Breast epithelium (tissue), 4 donors: ENCODE measurements at places on chromosomes 6 and 20. TPM values are rescaled to one million over a fixed set of nuclear protein-coding genes. Genes with fewer than 3 reads are reported as not detected.

SNAP91 gene
- total RNA-seq, result not detected

GMPR gene
- 4.3 TPM for total RNA-seq

TNFAIP3 gene
- 21.3 TPM for total RNA-seq

OR2H1 gene
- not detected for total RNA-seq

NTSR1 gene
- total RNA-seq, result not detected

NKX2-2 gene
- not detected for total RNA-seq

GRCh38 chr20:5557123-5557522 is 193.1 kb upstream of the SHLD1 start:
- no peaks in the 10 kb centered on the region for H3K36me3 ChIP-seq
- DNase-seq, result no peak
- H3K4me3 ChIP-seq, result no peak overlapping the region
- H3K27me3 ChIP-seq, result no peaks in the 10 kb centered on the region
- H3K4me1 ChIP-seq, result no peaks in the 10 kb centered on the region

GRCh38 chr6:90730151-90730673 is 143.3 kb upstream of the MAP3K7 start:
- H3K4me3 ChIP-seq, result no peak overlapping the region
- H3K27ac ChIP-seq, result peak overlapping the region; percentile 12
- DNase-seq, result no peak
- H3K27me3 ChIP-seq, result no peaks in the 10 kb centered on the region
- no peaks in the 10 kb centered on the region for H3K36me3 ChIP-seq
- no peaks in the 10 kb centered on the region for H3K4me1 ChIP-seq

DNA sequence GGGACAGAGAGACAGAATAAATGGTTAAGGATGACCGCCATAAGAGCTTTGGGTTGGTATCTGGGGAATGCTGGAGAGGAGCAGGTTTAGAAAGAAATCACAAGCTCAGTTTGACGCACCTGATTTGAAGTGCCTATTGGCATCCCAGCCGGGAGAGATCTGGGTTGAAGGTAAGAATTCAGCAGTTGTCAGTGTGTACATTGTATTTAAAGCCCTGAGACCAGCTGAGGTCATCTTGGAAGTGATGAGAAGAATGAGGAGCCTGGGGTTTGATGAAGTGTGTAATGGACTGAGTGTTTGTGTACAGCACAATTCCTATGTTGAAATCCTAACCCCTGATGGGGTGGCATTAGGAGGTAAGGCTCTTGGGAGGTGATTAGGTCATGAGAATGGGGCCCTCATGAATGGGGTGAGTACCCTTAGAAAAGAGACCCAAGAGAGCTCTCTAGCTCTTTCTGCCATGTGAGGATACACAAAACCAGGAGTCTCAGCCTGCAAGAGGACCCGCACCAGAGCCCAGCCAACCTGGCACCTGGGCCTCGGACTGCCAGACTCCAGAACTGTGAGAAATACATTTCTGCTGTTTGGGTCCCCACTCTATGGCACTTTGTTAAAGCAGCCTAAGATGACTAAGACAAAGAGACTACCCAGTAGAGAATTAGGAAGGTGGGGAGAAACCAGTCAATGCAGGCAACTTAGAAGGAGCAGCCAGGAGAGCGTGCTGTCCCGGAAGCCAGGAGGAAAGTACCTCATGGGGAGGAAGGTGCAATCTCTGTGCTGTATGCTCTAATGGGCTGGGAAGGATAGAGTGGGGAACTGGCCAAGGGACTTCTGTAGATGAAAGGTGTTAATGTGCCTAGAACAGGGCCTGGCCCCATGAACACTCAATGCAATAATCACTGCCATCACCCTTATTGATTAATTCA is 133.7 kb upstream of the SLC24A3 start:
- H3K4me3 ChIP-seq, result no peak overlapping the region
- H3K36me3 ChIP-seq, result no peaks in the 10 kb centered on the region
- H3K27me3 ChIP-seq, result no peaks in the 10 kb centered on the region
- DNase-seq, result no peak

DNA sequence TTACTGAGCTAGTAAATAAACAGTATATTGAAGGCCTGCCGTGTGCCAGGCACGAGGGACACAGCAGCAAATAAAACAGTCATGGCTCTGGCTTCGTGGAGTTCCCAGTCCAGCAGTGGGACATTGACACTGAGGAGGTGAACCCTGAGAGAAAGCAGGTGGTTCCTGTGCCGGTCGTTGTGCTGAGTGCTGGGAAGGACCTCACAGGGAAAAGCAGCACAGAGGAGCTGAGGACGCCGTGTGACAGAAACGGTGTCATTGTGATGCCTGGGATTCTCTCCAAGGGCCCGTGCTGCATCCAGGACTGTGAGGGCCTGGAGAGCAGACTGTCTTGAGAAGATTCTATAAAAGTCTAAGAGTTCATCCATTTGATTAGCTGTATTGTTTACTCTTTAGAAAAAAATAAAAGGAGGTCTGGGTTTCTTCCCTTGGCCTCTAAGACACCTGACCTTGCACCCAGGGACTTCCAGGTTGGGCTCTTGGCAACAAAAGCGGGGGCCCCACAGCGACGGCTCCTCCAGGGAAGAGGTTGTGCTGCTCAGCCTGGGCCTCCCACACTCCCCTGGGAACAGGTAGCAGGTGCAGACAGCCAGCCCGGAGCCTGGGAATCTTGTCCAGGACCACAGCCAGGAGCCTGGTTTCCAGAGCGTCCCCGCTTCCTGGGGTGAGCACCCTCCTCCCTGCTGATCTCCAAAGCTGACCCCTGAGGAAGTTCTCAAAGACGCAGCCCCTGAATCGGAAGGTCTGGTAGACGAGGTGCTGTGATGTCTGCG is 251.2 kb upstream of the PMEPA1 start:
- no peak for DNase-seq
- peaks cover 6% of the 10 kb centered on the region for H3K4me1 ChIP-seq
- no peaks in the 10 kb centered on the region for H3K36me3 ChIP-seq
- H3K27me3 ChIP-seq, result no peaks in the 10 kb centered on the region
- no peak overlapping the region for H3K4me3 ChIP-seq

- no peaks in the 10 kb centered on the region for H3K27me3 ChIP-seq
- H3K36me3 ChIP-seq, result no peaks in the 10 kb centered on the region
- no peak overlapping the region for H3K4me3 ChIP-seq
- no peak for DNase-seq
- no peak overlapping the region for H3K27ac ChIP-seq
Observed at GRCh38 chr6:139124887-139125672, 9.8 kb upstream of the HECA start.

- no peak overlapping the region for H3K27ac ChIP-seq
- no peaks in the 10 kb centered on the region for H3K4me1 ChIP-seq
- H3K27me3 ChIP-seq, result peaks cover 3% of the 10 kb centered on the region
Observed at GRCh38 chr20:61387954-61388348, 135.9 kb downstream of the CDH4 start.

GRCh38 chr6:114172576-114173260 is 170.1 kb downstream of the HS3ST5 start:
- DNase-seq, result no peak
- no peak overlapping the region for H3K4me3 ChIP-seq
- no peaks in the 10 kb centered on the region for H3K27me3 ChIP-seq
- no peaks in the 10 kb centered on the region for H3K36me3 ChIP-seq
- no peaks in the 10 kb centered on the region for H3K4me1 ChIP-seq

GRCh38 chr20:41018153-41018552 is 10.5 kb upstream of the TOP1 start:
- no peaks in the 10 kb centered on the region for H3K4me1 ChIP-seq
- no peak overlapping the region for H3K4me3 ChIP-seq
- H3K36me3 ChIP-seq, result no peaks in the 10 kb centered on the region
- H3K27ac ChIP-seq, result peak overlapping the region; percentile 37
- no peak for DNase-seq

DNA sequence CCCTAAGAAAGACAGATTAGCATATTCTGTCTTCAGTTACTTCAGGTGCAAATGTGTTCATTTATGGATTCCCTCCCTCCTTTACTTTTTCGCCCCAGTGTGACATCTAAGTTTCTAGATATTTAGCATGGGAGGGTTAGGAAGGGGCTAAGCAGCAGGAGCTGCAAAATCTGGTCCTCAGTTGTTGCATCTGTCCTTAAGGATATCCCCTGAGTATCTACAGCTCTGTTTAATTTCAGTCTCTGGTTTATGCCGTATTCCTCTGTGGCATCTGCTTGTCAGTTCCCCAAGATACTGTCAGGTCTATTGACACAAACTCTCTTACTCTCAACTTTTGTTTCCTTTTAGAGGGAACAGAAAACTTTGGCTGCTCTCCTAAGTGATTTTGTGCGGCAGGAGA is 754.6 kb upstream of the MAP3K7 start:
- no peak for DNase-seq
- H3K4me3 ChIP-seq, result no peak overlapping the region
- no peaks in the 10 kb centered on the region for H3K27me3 ChIP-seq
- H3K4me1 ChIP-seq, result no peaks in the 10 kb centered on the region

GRCh38 chr6:46411456-46412197 is 79.6 kb downstream of the RCAN2 start:
- no peaks in the 10 kb centered on the region for H3K27me3 ChIP-seq
- no peaks in the 10 kb centered on the region for H3K36me3 ChIP-seq
- no peaks in the 10 kb centered on the region for H3K4me1 ChIP-seq
- H3K4me3 ChIP-seq, result no peak overlapping the region
- no peak overlapping the region for H3K27ac ChIP-seq
- no peak for DNase-seq
